ENCODE measurements at places on chromosomes 7 and 10.

DNA sequence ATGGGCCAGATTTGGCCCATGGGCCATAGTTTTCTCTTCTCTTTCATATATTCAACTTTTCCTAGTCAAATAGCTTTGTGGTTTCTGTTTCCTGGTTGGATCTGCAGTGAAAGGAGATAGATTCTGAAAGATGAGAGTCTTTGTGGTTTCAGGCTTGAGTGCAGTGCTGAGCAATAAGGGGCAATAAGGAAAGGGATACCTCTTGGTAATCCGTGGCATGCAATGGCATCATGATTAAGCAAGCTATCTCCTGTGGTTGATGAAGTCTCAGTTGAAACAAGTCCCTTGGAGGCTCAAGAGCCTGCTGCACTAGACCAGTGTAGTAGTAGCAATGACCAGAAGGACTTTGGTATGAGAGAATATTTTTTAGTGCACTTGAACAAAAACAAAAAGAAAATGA is 187.7 kb upstream of the CNTNAP2 start:
- DNase-seq: no peak

DNA sequence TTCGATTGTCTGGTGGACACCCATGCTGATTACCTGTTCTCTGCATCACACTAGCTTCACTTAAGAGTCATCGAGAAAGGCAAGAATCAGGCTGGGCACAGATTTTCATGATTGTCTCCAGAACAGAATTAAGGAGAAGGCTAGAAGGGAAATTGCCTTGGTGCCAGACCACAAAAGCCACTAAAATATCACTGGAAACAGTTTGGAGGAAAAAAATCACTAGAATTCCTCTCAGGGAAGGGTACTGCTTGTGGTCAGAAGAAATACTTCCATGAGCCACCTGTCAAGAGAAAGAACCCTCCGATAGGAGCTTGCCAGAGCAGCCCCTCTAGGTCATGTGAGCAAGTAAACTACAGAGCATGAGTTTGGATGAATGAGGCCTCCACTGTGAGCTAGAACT is 269.3 kb upstream of the TEX47 start:
- DNase-seq: no peak

DNA sequence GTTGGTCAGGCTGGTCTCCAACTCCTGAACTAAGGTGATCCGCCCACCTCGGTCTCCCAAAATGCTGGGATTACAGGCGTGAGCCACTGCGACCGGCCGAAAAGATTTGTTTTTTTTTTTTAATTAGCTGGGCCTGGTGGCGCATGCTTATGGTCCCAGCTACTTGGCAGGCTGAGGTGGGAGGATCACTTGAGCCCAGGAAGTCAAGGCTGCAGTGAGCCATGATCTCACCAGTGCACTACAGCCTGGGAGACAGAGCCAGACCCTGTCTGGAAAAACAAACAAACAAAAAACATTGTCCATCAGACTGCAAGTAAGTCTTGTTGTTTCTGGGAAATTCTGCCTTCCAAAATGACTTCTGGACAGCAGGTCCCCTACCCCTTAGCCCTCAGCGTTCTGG is 16.3 kb upstream of the ZNF212 start:
- no peak for DNase-seq

GRCh38 chr7:112707655-112708054 is 82.5 kb downstream of the TMEM168 start:
- DNase-seq: no peak

DNA sequence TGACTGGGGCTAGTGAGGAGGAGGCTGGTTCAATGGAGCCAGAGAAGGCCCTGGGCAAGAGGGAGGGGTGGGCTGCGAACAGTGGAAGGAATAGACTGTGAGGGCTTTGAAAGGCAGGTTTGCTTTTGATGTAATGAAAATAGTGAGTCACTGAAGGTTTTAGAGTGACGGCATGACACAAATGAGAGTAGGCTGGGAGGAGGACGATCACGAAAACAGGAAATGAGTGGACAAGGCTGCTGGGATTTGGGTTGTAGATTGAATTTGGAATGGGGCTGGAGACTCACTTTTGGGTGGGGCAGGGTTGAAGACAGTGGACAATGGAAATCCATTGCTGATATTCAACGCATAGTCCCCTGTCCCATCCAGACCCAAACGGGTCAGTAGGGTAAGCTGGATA is 139.6 kb downstream of the CDH23 start:
- DNase-seq: peak; percentile 63

- peak; percentile 72 for DNase-seq
These were observed 27.2 kb downstream of the PWWP2B start for GRCh38 chr10:132423966-132424861.

GRCh38 chr7:15005672-15006071 is 103.1 kb upstream of the DGKB start:
- no peak for DNase-seq

DNA sequence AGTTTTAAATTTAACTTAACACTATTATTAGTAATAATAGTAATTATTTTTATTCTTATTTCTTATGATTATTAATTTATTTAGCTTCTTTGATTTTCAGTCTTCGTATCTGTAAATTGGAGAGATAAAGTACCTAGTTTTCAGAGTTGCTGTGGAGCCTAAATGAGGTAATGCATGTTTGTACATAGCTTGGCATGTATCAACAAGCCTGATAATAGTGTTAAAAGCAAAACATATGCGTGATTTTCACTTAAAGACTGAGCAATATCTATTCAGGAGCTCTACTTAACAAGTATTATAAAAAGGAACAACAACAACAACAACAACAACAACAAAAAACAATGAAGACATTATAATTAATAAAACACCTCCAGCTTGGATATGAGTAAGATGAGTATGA is 12.4 kb downstream of the CALCR start:
- peak; percentile 83 for DNase-seq

DNA sequence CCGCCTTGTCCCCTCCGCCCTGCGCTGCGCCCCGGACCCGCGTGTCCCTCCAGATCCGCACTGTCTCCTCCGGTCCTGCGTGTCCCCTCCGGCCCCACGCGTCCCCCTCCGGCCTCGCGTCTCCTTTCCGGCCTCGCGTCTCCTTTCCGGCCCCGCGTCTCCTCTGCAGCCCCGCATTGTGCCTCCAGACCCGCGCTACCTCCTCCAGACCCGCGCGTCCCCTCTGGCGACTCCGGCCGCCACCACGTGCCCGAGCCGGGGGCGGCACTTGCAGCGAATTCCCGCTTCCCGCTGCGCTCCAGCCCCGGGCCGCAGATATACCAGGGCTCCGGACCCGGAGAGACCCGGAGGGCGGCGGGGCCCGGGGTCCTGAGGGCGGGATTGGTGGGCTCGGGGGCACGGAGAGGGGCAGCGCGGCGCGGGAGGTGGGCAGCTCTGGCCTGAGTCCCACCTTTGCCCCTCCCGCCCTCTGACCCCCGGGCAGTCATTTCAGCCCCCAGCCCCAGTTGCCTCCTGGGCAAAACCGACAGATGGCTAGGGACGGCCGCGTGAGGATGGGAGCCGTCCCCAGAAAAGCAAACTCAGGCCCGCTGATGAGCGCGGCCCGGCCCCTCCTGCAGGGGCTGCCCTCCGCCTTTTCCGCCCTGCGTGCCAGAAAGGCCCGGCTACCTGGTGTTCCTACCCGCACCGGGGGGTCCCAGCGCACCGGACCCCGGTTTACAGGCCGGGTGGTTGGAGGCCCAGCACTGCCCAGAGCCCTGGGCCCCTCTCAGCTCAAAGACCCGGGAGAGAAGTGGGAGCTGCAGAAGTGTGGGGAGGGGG is 56.5 kb downstream of the RBM17 start:
- DNase-seq: no peak

GRCh38 chr7:91973639-91974038 is 33.0 kb downstream of the AKAP9 start:
- no peak for DNase-seq

DNA sequence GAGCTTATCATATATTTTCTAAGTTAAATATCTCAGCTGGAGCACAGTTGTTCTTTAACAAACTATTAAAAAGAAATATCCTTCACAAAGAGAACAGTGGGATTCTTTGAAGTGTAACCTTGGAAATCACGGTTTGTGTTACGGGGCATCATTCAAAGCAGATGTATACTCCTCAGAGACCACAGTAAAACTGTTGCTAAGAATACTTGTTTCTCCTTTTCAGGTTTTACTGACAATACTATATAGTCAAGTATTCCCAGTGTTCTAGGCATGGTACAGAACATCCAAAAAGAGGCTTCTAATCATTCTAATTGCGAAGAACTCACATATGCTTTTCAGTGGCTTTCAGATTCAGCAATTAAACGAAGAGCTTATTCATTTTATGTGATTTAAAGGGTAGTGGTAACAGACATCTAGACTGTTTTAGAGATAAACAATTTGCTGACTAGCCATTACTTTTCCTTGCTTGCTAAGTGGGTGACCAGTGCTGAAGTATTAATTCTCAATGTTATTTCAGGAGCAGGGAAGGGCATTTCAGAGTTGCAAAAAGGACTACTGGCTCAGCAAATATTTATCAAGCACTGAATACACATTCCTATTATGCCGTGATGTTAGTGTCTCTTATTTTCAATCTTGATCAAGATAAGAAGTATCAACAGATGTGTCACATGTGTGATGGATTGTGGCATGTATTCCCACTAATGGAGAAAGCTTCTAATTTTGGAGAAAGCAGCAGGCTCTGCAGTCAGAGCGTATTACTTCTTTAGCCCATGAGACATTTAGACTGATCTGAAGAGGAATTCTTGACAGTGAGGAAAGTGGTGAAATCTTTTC is 236.8 kb downstream of the RNLS start:
- no peak for DNase-seq

DNA sequence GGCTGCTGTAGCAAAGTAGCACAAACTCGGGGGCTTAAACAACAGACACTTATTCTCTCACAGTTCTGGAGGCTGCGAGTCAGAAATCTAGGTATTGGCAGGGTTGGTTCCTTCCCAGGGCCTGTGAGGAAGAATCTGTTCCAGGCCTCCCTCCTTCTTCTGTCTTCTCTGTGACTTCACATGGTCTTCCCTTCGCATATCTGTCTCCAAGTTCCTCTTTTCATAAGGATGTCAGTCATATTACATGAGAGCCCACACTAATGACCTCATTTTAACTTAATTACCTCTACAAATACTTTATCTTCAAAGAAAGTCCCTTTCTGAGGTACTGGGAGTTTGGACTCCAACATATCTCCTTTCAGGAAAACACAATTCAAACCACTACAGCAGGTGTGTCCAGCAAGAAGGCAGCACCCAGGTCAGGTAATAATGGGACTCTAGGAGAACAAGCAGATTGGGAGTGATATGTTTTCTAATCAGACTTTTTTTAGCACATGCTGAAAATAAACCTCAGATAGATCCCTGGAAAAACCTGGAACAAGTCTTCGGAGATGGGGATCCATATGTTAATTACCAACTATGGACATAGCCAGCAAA is 11.7 kb downstream of the CREB5 start:
- DNase-seq: no peak

- no peak for DNase-seq
These were observed 15.2 kb downstream of the HNRNPF start for GRCh38 chr10:43393606-43394360.

DNA sequence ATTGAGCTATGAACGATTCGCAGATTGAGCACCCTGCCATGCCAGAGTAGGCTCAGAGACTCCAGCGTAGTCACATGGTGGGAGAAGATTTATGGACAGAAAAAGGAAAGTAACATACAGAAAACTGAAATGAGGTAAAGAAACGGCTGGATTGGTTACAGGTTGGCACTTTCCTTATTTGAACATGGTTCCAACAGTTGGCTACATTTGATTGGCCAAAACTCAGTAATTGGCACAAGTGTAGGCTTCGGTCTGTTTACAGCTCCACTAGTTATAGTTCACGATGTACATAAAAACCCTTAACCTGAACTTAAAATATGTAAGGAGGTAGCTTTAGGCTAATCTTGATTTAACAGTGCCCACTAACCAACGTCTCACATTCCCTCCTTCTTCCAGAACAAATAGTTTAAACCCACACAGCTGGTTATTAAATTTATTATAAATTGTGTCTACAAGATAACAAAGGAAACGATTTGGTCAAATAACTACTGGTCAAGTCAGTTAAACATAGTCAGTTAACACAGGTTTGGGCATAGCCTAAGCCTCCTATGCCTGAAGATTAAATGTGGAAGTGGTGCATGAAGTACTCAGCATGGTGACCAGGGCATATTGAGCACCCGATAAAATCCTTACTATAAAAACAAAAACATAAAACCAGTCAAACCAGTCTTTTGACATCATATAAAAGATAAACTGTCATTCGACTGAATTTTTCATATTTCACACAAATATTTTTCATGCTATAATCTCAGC is 17.9 kb upstream of the MTERF1 start:
- no peak for DNase-seq

DNA sequence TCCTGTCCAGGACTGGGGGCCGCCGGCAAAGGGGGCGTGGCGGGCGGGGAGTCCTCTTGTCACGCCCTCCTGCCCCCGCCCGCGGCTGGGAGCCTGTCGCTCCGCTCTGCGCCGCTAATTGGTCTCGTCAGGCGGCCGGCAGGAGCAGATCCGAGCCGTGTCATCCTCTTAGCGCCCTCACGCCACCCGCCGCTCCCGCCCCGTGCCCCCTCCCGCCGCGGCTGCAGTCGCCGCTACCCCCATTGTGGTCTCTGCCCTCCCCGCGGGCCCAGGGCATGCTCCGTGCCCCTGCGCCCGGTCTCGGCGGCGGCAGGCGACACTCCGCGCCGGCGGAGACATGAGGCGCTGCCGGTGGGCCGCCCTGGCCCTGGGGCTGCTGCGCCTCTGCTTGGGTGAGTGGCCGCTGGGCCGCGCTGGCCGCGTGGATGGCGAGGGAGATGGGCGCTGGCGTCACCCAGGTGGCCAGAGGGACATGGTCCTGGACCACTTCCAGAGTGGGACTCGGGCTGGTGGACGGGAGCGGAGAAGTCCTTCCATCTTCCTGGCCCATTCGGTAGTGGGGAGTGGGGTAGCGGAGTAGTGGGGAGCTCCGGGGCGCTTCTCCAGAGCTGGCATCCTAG is at the start of gene CDHR1:
TSS of gene CDHR1 (plus strand) at position 114 of the 620 bp plus-strand sequence. CDS start at position 338, 224 bp downstream.
- DNase-seq: peak; percentile 39

GRCh38 chr7:115153176-115153575 is 231.3 kb downstream of the MDFIC start:
- no peak for DNase-seq

DNA sequence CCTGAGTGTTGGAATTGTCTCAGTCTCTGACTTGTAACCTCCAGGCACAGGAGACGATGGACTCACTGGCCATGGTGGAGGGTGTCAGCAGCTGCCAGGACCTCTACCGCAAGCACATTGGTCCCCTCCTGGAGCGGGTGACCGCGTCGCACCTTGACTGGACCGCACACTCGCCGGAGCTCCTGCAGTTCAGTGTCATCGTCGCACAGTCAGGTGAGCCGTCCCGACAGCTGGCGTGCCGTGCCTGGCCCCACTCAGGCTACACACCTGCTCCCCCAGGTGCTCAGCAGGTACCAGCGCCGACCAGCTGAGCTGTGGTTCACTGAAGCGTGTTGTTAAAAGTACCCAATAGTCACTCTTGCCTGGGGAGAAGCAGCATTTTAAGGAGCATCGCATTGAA is 36.7 kb upstream of the PRKAR1B start:
- no peak for DNase-seq

GRCh38 chr10:131230166-131230565 is 81.4 kb downstream of the TCERG1L start:
- DNase-seq: no peak

GRCh38 chr10:11724938-11725776 is 17.0 kb upstream of the ECHDC3 start:
- peak; percentile 61 for DNase-seq
